ENCODE measurements at places on chromosomes 4 and X.

GRCh38 chr4:112284166-112284565, 1.5 kb downstream of the TIFA start:
- no peak for DNase-seq

GRCh38 chr4:55296096-55296495, 49.9 kb upstream of the SRD5A3 start:
- no peak for DNase-seq

- DNase-seq, result no peak
These were observed 166.1 kb downstream of the DMD start for GRCh38 chrX:33045245-33045644.

GRCh38 chrX:136032370-136032769, 47.1 kb downstream of the SLC9A6 start:
- no peak for DNase-seq

DNA sequence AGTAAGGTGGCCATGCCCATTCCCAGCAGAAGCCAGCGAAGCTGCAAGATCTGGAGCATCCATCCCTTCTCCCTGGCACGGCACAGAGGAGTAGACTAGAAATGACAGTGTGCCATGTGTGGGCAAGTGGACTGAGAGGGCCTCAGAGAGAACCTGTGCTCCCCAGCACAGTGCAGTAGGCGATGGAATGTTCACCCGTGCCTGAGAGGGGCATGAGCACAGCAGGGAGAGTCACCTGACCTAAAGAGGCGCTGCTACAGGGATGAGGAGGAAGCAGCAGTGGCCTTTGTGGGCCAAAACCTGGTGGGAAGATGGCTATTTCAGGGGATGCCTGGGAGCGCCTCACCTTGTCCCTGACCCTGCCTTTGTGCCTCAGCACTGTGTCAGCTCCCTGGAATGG, 8.0 kb upstream of the CDKN2AIP start:
- DNase-seq, result no peak

DNA sequence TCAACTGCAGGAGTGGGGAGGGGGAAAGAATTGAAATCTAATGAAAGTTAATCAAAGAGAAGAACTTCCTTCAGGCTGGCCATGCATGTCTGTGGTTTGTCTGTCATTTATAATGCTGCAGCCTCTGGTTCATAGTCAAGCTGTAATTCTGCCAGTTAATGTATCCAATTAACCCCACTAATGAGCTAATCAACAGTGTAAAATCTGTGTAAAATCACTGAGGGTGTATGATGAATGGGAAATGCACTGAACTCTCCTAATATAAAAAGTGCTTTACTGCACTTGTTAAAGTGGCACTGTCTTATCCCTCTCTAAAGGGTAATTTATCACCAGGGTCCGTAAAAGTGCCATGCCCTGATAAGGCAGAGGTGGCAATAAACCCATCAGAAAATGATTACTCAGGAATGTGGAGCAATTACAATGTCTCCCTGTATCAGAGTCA, 798.1 kb downstream of the PDHA2 start:
- DNase-seq, result no peak

GRCh38 chr4:94690851-94691254, 66.9 kb upstream of the BMPR1B start:
- no peak for DNase-seq

DNA sequence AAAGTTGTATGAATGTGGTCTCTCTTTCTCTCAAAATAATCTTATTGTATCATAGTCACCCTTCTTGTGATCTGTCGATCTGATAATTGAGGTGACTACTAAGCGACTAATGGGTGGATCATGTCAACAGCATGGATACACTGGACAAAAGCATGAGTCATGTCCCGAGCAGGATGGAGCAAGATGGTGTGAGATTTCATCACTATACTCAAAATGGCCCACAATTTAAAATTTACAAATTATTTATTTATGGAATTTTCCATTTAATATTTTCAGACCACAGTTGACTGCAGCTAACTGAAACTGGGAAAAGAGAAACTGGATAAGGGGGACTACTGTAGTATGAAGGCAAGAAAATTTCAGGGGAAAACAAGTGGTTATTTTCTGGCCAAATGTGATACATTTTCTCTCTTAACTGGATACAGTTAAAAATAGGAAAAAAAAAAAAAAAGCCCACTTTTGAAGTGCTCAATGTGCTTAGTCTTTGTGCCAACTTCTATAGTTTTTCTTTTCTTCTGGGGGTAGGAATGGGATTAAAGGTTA, 25.3 kb downstream of the FAM241A start:
- DNase-seq, result no peak

DNA sequence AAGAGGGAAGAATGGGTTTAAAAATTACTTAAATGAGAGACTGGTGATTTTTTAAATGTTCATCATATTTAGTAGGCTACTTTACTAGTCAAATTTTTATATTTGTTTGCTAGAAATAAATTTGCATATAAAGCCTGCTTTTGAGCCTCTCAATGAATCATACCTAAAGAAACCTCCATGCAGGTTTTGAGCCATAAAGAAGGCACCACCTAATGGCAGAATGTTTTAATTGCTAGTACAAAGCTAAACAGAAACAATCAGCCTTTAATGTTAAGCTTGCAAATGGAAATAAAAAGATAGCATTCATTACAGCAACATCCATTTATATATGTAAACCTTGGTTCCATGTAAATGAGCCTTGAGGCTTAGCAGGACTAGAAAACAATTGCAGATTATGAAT, 989.7 kb downstream of the CCSER1 start:
- no peak for DNase-seq

GRCh38 chrX:1165535-1166196, 46.8 kb downstream of the CRLF2 start:
- DNase-seq, result no peak

DNA sequence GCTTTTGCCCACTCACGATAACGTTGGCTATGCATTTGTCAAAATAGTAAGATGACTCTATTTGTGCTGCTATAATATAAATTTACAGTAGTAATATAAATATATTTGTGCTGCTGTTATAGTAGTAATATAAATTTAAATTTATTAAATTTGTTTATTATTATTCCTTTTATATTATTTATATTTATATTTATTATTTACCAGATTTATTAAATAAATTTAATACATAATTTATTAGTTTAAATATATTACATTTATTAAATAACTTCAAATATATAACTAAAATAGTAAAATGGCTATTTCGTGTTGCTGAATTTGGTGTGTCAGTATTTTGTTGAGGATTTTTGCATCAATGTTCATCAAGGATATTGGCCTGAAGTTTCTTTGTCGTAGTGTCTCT, 246.5 kb upstream of the FGF16 start:
- no peak for DNase-seq

DNA sequence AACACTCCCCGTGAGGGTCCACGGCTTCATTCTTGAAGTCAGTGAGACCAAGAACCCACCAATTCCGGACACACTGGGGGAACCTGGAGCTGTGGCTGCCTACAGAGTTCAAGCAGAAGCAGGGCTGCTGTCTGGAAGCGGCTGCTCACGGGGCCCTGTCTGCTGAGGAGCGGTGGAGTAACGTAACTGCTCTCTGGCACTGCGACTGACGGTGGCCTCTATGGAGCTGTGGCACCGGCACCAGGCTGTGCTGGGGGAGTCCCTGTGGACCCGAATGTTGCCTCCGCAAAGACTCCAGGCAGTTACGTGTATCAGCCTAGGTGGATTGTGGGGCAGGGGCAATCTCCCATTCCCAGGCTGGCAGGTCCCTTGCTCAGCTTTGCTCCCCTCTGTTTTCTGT, 703.3 kb upstream of the FRG1 start:
- no peak for DNase-seq

- DNase-seq, result no peak
These were observed 518.8 kb upstream of the FTHL17 start for GRCh38 chrX:31590581-31591114.

GRCh38 chr4:14404730-14405129, 597.6 kb upstream of the CPEB2 start:
- DNase-seq, result no peak

DNA sequence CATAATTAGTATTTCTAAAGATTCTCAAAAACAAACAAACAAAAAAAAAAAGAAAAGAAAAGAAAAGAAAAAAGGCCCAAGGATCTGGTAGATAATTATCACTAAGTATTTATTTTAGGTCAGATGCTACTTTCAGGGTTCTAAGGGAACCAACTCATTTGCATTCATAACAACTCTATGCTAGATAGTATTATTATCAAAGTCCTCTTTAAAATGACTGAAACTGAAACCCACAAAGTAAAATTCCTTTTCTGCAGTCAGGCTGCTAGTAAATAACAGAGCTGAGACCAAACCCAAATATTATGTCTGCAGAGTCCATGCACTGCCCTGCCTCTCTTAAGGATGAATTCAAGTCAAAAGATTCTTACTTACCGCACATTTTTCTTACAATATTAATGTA, 38.3 kb upstream of the MAPK10 start:
- no peak for DNase-seq

DNA sequence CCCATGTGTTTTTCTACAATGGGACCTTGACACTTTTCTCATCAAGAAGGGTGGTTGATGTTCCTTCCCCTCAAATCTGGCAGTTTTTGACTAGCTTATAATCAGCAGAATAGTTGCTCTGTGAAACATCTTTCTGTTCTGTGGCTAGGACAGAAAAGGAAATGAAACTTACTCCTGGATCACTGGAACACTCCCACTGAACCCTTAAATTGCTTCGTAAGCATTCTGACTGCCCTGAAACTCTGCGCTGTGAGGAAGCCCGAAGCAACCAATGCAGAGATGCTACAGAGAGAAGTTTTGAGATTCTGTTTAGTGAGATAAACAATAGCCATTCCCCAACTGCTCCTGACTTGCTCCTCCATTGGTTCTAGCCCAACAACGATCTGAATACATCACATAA, 602.2 kb downstream of the CENPC start:
- DNase-seq, result no peak

DNA sequence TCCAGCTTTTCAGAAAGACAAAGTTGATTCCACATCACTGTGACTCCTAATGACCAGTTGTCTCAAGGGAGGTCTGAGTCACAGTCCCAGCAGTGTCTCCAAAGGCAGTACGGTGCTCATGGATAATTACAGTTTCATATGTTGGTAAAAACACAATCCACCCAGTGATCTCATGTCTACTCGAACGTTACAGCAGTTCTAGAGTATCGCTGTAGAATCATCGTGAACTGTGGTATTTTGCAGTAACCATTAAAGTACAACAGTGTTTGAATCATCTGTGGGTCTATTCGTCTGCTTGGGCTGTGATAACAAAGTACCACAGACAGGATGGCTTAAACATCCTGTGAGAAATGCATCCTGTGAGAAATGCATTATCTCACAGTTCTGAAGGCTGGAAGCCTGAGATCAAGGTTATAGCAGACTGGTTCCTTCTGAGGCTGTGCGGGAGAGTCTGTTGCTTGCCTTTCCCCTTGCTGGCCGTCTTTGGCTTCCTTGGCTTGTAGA, 121.1 kb upstream of the SORBS2 start:
- no peak for DNase-seq

DNA sequence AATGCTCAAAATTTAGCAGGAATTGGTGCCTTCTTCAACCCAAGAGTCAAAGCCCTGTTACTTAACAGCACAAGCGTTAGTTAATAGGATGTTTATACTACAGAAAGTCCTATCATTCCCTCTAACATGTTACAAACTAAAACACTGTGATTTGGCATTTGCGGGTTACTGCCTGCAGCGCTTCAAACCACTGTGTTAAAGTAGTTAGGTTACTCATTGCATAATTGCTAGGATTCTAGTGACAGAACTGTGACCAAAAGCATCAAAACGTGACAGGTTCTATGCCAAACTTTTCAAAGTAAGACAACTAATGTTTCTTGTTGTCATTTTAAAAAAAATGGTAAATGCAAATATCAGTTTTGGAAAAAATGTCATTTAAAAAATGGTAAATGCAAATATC, 442.8 kb upstream of the ZFP42 start:
- DNase-seq, result no peak

DNA sequence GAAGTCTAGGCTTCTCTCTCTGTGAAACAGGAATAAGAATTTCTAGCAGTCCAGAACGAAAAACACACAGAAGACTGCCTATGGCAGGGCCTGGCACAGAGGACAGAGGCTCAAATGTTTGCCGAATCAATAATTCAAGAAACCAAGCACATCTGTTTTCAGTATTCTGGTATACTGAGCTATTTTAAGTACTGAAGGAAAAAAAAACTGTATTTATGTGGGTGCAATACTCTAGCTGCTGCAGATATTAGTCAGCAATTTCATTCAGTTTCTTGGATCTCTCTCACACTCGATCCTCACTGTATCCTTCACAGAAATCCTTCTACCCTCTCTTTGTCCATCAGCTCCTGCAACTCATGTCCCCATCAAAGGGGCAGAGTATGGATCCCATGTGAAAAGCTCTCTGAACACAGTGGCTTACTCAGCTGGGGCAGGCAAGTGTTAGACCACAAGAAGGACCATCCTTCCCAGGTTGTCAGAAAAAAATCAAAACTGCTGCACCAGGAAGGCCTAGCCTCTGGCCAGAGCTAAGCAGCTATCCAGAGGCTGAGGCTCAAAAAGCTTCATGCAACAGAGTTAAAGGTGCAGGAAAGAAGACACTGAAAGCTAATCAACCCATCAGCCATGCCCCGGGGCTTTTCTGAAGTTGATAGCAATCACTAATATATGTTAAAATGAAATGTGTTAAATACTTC, 9.1 kb upstream of the USO1 start:
- no peak for DNase-seq

DNA sequence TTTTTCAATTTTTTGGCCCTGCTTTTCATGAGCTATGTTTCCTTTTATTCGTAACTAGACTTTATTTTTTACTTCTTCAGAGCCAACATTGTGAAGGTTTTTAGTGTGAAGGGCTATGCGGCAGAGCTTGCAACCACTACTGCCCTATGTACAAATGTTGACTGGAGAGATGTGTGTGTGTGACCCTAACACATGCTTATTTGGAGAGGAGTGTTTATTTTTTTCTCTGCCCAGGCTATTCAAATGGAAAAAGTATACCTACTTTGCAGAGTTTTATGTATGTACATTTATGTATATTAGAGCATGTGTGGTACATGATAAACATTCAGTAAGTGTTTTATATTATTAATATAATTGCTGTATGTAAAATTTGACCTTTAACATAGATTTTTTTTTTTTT, 86.5 kb downstream of the WWC2 start:
- no peak for DNase-seq
